Endothelial cell (in vitro differentiated cells): ENCODE measurements at places on chromosomes 3 and 15. TPM values are rescaled to one million over a fixed set of nuclear protein-coding genes. Genes with fewer than 3 reads are reported as not detected.

LYSMD4 gene
- total RNA-seq: 13.1 TPM

CCR1 gene
- total RNA-seq: not detected

DNA sequence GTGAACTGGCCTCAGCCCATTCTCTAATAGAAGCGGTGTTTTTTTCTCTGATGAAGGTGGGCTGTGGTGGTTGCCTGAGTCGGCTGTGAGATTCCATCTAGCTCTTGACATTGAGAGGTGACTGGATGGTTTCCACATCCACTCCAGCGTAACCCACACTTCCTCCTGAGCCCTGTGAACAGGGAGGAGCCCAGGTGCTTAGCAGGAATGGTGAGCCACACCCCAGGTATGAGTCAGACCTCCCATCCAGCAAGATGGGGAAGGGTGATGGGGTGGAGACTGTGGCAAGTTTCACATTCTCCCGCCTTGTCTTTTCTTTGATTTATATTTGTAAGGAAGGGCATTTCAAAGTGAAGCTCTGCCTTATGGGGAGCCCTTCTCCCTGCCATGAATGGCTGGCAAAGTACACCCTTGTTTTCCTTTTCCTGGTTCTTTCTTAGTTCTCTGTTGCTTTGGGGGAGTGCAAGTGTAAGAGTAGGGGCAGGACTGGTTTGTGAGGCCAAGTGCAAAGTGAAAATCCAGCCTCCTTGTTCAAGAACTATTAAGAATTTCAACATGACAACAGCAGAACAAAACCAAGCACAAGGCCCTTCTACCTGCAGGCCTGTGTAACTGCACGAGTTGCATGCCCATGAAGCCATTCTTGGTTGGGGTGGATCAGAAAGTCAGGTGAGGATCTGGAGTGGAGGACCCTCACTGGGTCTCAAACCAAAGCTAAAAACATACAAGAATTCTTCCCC is 4.6 kb upstream of the TPRG1 start:
- no peak for DNase-seq

KBTBD12 gene
- 0.05 TPM for total RNA-seq

DNA sequence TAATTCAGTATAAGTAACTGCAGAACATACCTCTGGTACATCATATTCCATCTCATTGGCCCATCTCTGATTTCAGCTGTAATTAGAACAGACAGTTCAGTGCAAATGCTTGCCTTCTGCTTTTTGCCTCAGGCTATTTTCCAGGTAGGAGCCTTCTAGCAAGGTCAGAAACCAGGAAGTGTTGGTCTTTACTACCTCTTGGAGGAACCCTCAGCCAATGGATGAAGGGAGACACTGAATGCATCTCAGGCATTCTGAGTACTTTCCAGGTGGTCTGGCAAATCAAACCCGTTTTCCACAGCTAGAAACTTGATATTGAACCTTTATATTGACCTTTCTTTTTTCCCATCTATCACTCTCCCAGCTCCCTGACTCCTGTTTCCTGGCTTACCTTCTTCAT is 348.5 kb upstream of the SOX2 start:
- no peak for DNase-seq

GRCh38 chr15:76533060-76533820 is 196.7 kb downstream of the ISL2 start:
- DNase-seq: no peak

DNA sequence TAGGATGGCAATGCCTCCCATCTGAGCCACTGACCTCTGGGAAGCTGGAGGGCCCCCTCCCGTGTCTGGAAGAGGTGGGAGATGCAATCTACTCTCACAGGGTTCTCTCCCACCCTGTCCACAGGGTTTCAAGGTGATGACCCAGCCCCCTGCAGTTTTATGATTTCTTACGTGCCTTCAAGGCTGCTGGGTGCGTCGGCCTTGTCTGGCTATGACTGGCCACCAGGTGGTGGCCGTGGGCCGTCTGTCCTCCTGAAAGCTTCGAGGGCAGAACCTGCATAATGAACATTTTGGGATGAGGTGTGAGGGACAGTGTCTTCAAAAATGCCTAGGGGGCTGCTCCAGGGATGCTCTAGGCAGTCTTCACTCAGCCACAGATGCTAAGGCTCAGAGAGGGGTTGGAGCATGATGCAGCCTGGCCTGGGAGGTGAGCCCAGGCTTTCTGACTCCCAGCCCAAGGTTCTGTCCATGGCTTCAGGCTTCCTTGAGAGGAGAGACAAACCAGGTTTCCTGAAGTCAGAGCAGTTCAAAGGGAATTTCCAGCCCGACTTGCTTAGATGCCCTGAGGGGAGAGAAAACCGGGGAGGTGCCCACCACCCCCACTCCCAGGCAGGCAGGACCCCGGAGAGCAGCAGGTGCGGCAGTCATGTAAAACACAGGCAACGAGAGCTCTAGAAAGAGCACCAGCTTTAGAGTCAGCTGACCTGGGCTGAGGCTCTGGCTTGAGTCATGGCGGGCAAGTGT is 18.7 kb downstream of the ISG20 start:
- peak; percentile 58 for DNase-seq
